ENCODE measurements at places on chromosomes 3 and 15. TPM values are rescaled to one million over a fixed set of nuclear protein-coding genes. Genes with fewer than 3 reads are reported as not detected.

PLA2G4E gene
- not detected for total RNA-seq

PPP1R14D gene
- total RNA-seq: not detected

NTRK3 gene
- under 0.01 TPM for total RNA-seq

AVEN gene
- total RNA-seq: 37.0 TPM

GOLGA6L9 gene
- 1.8 TPM for total RNA-seq

UNC45A gene
- total RNA-seq: 115 TPM

SKIC8 gene
- total RNA-seq: 78.7 TPM

KBTBD8 gene
- 4.0 TPM for total RNA-seq
